A549 (cell line): ENCODE measurements at places on chromosomes 5 and 9. TPM values are rescaled to one million over a fixed set of nuclear protein-coding genes. Genes with fewer than 3 reads are reported as not detected.

DNA sequence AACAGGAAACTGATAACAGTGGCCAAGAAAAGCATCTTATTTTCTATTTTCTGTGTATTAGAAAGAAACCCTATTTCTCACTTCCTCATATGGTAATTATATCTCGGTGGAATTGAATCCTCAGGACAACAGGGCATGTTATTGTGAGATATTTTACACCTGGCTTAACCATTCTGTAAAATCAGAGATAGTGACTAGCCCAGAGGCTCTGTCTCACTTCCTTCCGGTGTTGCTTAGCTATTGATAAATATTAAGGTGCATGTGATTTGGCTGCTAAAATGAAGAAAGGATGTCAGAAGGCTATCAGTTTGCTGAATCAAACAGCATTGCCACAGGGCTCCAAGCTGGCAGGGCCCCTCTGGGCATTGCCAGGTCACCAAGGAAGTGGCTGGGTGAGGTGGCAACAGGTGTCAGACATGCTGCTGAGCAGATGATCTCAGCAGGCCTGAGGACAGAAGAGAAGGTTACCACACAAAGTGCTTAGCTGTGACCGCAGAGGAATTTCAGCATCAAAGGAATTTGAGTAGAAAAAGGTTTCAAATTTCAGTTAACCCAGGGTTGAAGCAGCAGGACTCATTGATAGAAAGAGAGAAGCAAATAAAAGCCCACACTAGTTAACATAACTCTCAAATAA lies 330.7 kb downstream of the PDE4D start:
- DNase-seq = peak; percentile 91

DNA sequence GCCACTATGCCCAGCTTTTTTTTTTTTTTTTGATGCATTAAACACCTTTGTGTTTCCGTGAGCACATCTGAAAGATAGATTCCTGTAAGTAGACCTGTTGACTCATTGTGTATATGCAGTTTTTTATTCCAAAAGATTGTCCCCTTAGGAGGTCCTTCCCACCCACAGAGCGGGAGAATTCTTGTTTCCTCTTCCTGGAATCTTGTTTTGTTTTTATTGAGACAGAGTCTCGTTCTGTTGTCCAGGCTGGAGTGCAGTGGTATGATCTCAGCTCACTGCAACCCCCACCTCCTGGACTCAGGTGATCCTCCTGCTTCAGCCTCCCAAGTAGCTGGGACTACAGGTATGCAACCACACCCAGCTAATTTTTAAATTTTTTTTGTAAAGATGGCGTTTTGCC lies 7.6 kb downstream of the PTPA start:
- peak; percentile 25 for DNase-seq

GRCh38 chr5:136439367-136439766 lies 74.0 kb upstream of the TRPC7 start:
- no peak for DNase-seq

DNA sequence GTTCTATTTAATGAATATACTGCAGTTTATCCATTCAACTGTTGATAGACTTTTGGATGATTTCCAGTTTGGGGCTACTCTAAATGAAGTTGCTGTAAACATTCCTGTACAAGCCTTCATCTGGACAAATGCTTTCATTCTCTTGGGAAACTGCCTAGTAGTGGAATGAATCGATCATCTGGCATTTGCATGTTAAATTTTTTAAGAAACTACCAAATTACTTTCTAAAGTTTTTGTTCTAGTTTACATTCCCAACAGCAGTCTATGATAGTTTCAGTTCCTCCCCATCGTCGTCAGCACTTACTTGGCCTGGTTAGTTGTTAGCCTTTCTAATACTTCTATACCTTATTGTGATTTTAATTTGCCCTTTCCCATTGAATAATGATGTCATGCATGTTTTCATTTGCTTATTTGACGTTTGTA lies 306.3 kb downstream of the FER start:
- no peak for DNase-seq

Gene ACOT12
- polyA plus RNA-seq = not detected in 3 replicates

Gene PCDHB11
- polyA plus RNA-seq = 0.05 to 0.08 TPM (median 0.07 TPM) in 3 replicates

Gene TRAF1
- polyA plus RNA-seq = 2.0 to 4.6 TPM (median 2.1 TPM) in 3 replicates

- peak; percentile 63 for DNase-seq
Observed at GRCh38 chr5:107523029-107523680, 147.6 kb downstream of the EFNA5 start.

GRCh38 chr5:53130266-53130665 lies 20.7 kb upstream of the MOCS2 start:
- DNase-seq = no peak

DNA sequence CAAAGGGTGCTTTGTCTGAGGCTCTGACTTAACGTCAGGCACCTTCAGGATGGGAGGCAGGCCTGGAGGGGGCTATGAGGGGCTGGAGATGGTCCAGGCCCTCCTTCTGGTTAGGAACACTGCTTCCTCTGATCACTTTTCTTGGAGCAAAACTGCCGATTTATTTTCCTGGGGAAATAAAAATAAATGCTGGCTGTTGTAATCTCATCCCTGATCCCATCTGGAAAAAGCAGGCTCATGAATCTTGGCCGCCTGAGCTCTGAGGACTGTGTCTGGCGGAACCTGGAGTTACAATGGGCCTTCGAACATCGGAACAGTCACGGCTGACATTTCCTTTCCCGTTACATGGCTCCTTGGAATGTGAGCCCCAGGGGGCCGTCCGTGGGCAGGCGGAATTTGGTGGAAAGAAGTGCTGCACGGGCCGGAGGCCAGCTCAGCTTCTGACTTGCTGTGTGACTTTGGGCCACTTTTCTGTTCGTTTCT lies 157.8 kb downstream of the RGS3 start:
- DNase-seq = no peak

DNA sequence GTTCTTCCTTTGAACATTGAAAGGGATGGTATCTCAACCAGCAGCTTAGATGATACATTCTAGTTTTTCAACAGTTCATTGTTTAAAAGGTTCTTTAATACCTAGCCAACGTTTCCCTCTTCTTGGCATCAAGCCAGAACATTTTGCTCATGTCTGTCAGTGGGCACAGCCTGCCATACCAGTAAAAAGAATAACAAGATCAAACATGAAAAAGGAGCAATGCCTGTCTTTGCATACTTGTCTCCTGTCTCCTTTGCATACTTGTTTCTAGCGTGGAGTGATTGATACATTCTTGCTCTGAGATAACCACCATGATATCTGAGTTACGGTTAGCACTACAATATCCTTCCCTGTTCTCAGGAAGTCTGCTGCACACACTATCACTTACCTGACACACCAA lies 248.6 kb upstream of the DAPK1 start:
- DNase-seq = no peak

DNA sequence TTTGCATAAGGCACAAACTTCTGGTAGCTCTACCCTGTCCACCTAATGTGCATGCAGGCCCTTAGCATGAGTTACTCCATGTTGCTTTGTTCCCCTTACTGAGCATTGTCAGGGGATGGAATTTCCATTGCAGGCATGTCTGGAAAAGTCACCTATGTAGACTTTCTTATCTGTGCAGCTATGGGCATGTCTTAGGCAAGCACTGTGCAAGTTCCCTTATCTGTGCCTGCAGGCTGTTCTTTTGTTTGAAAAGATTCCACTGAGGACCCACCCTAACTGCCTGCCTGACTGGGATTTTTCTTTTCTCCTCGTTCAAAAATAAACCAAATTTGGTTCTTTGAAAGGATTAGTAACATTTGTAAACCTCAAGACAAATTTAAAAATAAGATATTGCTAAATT lies 587.0 kb downstream of the CDH18 start:
- DNase-seq = no peak

DNA sequence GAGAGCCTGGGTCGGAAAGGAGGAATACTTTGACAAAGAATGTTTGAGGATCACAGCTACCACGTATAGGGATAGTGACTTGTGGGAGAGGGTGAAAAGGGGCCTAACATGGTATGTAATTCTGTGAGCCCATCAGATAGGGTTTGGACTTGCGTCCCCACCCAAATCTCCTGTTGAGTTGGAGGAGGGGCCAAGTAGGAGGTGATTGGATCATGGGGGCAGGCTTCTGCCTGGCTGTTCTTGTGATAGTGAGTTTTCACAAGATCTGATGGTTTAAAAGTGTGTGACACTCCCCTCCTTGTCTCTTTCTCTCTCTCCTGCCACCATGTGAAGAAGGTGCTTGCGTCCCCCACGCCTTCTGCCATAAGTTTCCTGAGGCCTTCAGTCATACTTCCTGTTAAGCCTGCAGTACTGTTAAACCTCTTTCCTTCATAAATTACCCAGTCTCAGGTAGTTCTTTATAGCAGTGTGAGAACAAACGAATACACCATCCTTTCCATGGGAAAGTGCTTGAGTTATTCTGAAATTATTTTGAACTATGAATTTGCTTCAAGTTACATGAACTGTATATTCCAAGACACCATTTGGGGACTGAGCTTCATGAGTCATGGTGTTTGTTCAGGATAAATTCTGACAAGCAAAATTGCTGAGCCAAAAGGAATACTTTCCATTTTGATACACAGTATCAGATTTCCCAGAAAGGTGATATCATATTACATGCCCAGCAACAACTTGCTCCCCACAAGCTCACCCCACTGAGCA lies 68.8 kb upstream of the SSBP2 start:
- DNase-seq = peak; percentile 21

DNA sequence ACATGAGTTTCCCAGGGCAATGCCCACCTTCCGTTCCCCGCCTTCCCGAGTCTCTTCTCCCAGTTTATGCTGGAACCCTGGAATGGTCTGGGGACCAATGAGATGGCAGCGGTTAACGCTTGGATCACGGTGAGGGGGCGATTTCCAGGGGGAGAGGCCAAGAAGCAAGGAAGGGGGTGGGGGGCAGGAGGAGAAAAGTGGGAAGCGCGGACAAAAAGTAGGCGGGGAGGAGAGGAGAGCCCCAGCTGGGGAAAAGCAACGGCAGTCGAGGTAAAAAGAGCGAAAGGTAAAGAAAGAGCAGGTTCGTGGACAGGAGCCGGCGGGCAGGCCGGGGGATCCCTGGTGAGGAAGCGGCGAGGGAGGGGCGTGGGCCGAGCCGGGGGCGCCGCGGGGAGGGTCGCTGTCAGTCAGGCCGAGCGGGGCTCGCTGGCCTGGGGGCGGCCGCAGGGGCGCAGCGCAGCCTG lies 508 bp upstream of the SNCAIP start:
- no peak for DNase-seq

Gene CRAT
- polyA plus RNA-seq = 22.7 to 26.2 TPM (median 26.0 TPM) in 3 replicates

DNA sequence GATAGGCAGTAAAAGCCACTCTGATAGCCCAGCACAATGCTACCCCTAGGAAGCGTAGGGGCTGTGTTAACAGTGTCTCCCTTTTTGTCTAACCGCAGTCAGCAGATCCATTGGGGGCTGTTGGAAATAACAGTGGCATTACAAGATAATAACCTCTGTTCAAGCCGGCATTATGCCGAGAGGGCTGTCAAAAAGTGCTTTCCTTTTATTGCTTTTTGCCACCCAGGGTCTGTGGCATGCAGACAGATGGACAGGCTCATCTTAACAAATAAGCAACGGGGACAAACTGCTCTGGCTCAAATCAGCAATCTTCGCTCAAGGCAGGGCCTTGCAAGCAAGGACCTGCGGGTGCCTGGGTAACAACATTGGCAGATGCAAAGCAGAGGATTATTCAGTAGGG lies 123.3 kb downstream of the TLR4 start:
- DNase-seq = no peak

GRCh38 chr5:14237317-14238086 lies 94.4 kb downstream of the TRIO start:
- DNase-seq = no peak
